ENCODE measurements at places on chromosomes 16 and 17.

GRCh38 chr16:79752396-79752795 is 151.9 kb upstream of the MAF start:
- no peak for DNase-seq

DNA sequence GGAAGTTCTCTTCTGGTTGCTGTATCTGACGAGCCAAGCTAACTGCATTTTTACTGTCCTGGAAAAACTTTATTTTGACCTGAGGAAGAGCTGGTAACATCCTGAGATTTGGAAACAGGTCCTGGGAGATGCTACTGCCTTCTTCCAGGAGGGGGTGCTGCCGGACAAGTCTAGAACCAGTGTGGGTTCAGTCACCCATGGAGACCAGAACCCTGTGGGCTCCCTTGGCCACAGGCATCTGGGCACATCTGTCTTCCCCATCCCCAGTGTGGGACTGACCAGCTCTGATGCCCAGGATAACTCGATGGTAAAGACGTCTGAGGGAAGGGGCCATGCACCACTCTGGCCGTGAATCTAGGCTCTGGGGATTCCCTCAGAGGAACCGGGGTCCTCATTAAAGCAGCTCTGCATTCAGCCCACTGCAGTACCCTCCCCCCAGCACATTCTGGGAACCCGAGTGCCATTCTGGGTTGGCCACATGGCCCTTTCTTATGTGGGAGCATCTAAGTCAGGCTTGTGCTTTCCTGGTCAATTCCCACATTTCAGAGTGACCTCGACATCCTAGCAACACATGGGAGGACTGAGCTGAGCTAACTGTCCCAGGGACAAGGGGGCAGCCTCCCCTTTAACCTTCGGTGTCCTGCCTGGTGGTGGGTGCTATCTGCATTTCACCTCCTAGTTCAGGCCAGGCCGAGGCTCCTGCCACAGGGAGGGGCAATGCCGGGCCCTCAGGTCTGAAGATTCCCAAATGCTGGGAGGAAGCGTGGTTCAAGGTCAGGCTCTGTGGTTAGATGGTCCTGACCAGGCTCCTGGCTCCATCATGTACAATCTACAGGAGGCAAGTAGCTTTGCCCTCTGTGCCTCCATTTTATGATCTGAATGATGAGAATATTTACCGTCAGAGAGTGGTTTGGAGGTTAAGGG is 6.4 kb downstream of the C16orf86 start:
- peak; percentile 27 for DNase-seq

DNA sequence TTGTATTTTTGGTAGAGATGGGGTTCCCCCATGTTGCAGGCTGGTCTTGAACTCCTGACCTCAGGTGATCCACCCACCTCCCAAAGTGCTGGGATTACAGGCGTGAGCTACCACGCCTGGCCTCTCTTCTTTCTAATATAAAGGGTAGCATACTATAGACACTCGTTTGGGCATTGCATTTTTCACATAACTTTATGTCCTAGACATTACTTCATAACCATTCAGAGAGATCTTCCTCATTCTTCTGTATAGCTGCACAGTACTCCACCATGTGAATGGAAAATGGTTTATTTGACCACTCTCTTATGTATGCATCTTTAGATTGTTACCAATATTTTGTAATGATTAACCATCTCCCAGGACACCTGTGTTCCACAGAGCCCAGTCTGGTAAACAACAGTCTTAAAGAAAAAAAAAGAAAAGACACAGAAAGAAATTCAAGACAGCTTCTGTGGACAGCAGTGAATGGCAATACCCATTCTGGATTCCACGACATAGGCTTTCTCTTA is 42.1 kb downstream of the TK2 start:
- no peak for DNase-seq

DNA sequence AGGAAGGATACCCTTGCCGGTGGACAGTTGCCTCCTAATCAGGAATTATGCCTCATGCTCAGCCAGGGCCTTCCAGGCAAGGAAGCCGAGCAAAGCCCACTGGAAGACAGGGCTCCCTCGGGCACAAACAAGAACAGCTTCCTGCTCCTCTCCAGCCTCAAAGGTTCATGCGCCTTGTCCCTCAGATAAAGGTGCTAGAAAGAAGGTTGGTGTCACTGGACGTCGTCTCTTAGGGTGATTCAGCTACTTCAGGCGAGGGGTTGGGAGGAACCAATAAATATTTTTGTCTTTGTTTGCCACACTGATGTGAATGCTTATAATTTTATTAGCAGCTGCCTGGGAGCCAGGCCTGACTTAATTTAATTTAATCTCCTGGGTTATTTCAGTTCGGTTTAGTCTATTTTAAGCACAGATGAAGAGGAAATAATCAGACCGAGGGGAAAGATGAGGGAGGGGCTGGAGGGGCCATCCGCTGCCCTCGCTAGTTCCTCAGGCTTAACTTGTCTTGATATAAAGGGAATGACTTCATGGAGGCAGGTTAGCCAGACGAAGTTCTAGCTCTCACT is 171.8 kb upstream of the CACNG5 start:
- DNase-seq: no peak

DNA sequence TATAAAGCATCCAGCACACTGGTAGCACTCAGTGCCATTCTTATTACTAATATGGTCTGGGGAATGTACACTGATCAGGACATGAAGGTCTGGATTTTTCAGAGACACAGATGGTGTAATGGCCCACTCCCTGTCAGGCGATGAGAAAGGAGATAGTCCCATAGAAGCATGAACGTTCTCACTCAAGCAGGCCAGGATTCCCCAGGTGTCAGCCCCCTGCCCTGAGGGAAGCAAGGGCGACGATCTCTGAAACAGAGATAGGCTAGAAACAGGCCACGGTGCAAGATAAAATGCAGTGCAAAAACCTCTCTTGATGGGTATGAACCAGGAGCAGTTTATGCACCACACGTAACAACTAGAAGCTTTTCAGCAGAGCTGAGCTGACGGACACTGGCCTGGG is 10.6 kb downstream of the PRPSAP1 start:
- DNase-seq: no peak
